AG04449 (cell line): ENCODE measurements at places on chromosomes 7 and 10.

DNA sequence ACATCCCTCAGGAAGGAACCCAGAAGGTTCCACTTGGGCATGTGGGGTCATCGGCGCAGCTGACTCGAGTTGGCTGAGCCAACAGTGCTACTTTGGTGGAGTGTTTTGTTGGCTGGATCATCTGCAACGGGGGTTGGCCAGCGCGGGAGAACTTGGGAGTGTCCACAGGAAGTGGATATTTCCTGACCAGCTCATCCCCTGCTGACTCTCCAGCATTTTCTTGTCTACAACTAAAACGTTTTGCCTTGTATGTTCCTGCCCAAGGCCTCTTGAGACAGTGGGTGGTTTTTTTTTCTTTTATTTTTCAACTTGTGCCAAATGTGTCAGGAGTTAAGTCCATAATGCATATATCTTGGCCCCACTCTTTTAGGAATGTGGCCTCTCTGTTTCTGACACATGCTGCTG, 208.6 kb downstream of the ZNF365 start:
- DNase-seq = peak; percentile 99

DNA sequence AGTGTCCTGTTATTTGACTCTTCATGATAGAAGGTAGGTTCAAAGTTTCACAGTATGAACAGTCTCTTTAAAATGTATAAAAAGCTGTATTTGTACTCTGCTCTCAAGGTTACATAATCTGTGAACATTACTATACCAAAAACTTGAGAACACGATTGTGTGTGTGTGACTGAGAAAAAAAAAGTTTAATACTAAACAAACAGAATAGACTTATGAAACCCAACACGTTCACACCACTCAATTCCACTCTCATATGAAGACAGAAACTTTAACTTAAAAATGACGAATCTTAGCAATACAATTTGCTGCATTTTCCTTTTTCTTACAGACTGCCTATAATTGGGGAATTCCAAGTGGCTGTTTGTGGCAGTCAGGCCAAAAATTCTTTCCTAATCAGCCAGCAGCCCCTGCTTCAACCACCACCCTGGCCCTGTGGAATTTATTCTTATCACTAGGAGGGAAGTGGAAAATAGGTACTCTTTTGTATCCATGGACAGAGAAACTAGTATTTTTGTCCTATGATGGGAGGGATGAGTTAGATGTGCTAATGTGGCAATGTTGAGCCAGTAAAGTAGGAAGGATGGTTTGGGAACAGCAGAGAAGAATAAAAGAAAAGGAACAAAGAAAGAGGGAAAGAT, 42.8 kb downstream of the MINDY3 start:
- DNase-seq = no peak

GRCh38 chr7:151400626-151401315, 9.1 kb downstream of the WDR86 start:
- DNase-seq = no peak

DNA sequence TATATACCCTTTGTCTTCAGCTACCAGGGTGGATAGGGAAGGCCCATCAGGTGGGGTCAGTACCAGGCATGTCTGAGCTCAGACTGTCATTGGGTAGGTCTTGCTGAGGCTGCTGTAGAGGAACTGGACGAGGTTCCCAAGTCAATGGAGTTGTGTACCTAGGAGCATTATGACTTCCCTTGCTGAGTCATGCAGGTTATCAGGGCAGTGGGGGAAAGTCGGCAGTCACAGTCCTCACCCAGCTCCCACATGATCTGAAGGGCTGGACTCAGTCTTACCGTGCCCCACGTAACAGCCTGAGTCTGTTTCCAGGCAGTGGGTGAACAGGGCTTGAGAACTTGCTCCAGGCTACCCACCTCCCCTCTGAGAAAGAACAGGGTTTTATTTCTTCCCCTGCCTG, 260.8 kb upstream of the COBL start:
- no peak for DNase-seq

DNA sequence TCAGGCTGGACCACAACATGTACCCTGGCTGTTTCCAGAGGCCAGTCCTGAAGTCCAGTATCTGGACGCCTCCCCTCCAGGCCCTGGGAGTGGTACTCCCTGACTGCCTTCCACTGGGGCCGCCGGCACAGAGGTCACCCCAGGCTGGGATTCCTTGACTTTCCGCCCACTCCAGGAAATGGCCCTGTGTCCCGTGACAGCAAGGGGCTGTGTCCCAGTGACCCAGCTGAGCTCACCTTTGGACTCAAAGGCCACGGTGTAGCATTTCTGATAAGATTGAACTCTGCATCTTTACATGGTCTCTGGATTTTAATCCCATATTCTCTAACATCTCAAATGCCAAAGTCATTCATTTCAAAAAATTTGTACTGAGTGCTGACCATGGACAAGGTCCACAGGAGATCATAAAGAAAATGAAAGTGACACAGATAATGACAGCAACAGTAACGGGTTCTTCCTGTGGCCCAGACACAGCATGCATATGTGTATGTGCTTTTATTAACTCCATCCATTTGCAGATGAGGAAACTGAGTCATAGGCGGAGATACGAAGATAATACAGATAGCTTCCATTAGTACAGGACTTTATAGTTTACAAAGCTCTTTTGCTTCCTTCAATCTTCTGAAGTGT, 5.4 kb downstream of the ADAMTS14 start:
- DNase-seq = no peak

- no peak for DNase-seq
Measured at GRCh38 chr7:151851782-151852181, 25.1 kb downstream of the PRKAG2 start.

DNA sequence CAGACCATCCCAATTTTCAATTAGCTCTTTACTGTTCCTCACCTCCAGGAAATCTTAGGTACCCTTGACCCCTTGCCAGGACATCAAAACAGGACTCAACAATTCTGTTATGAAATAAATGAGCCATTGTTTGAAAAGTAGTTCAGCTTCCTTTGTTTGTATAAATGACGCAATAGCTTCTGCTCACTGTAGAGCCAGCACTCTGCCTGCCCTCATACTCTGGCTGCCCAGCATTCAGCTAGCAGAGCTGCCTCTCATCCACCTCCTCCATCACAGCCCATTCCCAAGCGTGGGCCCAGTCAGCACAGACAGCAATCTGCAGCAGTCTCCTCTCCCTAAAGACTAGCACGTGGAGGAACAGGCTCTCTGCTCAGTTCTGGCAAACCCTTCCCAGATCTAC, 478.6 kb downstream of the GRID1 start:
- DNase-seq = no peak

DNA sequence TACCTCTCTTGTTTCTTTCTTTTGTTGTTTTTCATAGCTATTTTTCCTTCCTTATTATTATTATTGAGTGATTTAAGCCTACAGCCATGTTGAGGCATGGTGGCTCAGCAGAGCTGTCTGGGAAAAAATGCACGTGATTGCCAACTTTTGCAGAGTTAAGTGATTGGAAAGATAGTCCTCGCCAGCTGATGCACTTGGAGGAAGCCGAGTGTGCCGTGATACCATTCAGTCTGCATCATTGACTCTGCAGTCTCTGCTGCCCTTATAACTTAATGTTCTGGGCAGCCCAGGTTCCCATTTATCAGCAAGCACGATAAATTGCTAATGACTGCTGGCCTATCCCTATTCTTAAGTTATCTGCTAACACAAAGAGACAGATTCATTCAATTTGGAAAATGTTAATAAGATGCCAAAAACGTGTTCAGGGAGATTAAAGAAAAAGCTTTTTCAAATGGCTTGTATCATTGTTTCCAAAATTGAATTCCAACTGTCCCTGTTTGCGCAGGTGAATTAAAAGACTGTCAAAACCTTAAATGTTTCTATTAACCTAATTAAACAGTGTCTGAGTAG, 232.9 kb upstream of the NPY start:
- no peak for DNase-seq

DNA sequence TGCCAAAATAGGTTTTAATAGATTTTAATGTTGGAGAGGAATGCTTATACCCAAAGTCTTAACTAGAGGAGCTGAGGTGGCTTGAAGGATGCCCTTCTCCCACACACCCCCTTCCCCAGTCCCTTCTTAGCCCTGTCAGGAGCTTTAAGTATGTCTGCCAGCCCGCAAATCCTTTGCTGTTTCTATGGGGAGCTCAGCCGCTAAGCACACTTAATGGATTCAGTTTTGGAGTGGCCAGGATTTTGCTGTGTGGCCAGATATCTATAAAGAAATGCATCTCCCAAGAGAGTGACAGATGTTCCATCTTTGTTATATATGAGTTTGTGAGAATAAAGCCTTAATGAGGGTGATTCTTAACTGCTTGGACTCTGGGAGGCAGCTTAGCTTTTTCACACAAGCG, 152.9 kb upstream of the ZNF32 start:
- DNase-seq = no peak

DNA sequence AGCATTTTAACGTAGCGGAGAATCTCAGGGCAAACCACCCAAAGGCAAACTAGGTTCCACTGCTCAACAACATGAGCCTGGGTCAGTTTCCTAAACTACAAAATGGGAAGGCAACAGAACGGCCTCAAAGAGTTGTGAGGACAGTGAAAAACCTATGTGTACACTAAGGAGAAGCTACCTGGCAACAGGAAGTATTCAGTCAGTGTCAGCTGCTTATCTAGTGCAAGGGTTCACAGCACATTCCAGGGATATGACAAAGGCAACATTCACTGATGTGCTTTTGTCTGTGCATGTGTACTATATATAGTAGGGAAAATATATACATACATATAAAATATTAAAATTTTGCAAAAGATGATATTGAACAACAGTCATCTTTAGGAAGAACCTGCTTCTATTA, 17.2 kb downstream of the NUDCD3 start:
- no peak for DNase-seq

DNA sequence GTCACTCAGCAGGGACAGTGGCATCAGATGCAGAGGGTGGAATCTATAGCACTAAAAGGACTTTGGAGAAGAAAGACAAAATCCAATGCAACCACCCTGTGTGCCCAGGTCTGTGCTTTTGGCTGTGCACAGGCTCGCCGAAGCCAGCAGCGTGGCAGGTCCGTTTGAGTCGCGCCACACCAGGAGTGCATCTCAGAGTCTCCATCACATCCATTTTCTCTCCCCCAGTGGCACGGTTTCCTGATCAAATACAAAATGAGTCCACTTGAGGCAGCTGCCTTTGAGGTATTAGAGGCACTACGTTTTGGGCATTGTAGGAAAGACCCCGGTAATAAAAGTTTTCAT, 23.4 kb upstream of the PROSER2 start:
- no peak for DNase-seq

- no peak for DNase-seq
Measured at GRCh38 chr7:3094701-3095445, 51.2 kb upstream of the CARD11 start.

GRCh38 chr7:35259523-35259908, 5.6 kb upstream of the TBX20 start:
- no peak for DNase-seq

DNA sequence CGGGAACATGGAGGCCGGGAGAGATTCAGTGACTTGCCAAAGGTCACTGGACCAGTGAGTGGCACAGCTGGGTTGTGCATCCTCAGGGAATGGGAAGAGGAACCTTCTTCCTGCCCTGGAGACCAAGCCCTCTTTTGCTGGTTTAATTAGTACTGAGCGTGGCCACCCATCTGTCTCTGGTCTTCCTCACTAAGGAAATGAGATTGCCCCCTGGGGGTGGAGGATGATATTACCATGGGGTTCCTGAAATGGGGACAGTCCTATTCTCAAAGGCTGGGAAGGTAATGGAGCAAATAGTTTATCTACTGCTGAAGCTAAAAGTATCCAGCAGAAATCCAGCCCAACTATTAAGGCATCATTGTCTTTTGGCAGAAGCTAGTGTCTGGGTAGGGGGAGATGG, 98.6 kb upstream of the FGFR2 start:
- DNase-seq = no peak

GRCh38 chr7:17832820-17833355, 107.4 kb downstream of the SNX13 start:
- no peak for DNase-seq

DNA sequence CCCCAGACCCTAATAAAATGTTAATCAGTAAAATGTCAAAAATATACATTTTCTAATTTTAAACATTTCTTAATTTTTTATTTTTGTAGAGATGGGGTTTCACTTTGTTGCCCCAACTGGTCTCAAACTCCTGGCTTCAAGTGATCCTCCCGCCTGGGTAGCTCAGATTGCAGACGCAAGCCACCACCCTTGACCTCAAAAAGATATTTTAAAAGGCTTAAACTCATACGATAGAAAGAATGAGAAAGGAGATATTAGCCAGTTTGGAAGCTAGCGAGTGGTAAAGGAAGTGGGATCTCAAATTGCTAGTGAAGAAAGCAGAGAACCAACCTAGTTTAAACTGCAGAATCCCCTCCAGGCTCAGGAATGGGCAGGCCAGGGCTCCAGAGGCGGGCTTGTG, 4.5 kb downstream of the WIPI2 start:
- DNase-seq = no peak

DNA sequence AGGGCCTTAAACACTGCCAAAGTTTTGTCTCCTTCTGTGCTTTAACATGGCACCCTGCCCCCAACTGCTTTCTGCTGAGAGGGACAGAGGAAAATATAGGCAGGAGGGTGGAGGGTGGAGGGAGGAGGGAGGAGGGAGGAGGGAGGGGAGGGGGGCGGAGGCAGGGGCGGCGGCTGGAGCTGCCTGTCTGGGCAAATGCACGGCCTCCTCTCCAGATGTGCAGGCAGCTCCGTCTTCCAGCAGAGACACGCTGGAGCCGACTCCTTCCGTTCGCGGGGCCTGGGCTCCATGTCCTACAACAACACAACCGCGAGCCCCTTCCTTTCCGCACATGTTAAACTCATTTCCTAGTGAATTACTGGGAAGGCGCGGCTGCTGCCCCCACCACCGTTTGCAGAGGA, 14.2 kb downstream of the EBF3 start:
- DNase-seq = no peak

DNA sequence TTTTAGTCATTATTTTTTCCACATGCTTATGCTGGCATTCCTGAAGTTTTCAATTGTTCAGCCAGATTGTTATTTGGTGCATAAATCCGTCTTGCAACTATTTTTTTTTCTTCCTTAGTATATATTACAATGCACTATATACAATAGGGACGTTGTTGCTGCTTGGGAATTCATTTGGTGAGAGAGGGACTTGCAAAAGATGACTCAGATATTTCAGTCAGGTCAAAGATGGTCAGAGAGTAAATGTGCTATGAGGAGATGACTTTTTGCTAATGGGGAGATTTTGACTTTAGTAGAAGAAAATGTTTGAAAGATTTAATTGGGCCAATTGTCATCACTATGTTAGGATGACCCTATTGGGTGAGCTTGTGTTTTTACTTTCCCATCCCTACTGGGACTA, 348.4 kb upstream of the MTPN start:
- no peak for DNase-seq

DNA sequence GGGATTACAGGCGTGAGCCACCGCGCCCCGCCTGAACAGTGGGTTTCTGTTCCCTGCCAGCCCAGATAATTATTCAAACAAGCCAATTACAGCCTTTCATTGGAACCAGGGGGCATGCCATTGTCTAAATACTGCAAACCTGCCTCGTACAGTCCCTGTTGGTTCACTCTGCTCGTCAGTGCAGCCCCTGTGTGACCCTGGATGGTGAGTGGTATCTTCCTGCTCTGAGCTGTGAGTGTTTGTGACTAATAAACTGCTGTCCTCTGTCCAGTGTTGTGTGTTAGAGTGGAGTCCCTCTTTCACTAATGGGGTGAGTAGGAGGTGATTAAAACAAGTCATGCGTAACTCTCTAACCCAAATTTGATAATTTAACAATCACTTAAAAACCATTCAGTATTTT, 176.5 kb upstream of the FAM3C start:
- DNase-seq = no peak

- DNase-seq = no peak
Measured at GRCh38 chr7:20310963-20311742, 19.5 kb upstream of the ITGB8 start.

- no peak for DNase-seq
Measured at GRCh38 chr7:46003896-46004875, 83.1 kb upstream of the IGFBP3 start.

GRCh38 chr10:31765541-31765940, 163.1 kb downstream of the ARHGAP12 start:
- no peak for DNase-seq
